Pulmonary artery endothelial cell (primary cell): ENCODE measurements at places on chromosomes 1 and 21. TPM values are rescaled to one million over a fixed set of nuclear protein-coding genes. Genes with fewer than 3 reads are reported as not detected.
A peak's percentile ranks its signal among the peaks of the same experiment; 100 is the strongest.

CRP gene
- 0.07 TPM in 1 of 2 replicates, not detected in the other for total RNA-seq

CYP4A11 gene
- not detected in 2 replicates for total RNA-seq

S100A9 gene
- total RNA-seq: 0.13 and 0.95 TPM in 2 replicates

DNA sequence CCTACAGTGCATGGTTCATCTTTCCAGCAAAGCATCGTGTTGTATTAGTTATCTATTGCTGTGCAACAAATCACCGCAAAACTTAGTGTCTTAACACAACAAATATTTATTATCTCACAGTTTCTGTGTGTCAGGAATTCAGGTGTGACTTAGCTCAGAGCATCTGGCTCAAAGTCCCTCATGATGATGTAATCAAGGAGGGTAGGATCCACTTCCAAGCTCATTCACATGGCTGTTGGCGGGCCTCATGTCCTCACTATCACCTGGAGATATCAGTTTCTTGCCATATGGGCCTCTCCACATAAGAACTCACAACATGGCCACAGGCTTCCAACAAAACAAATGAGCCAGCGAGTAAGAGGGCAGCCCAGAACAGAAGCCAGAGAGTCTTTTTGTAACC, 135.6 kb upstream of the GJB5 start:
- DNase-seq: no peak

S100A14 gene
- 0.14 and 0.20 TPM in 2 replicates for total RNA-seq

- DNase-seq: no peak
Measured at GRCh38 chr1:16231331-16232315, 5.4 kb downstream of the CPLANE2 start.

GRCh38 chr1:1954015-1954414, 34.9 kb upstream of the TMEM52 start:
- no peak for DNase-seq

DDR2 gene
- 41.5 and 48.1 TPM in 2 replicates for total RNA-seq

DNA sequence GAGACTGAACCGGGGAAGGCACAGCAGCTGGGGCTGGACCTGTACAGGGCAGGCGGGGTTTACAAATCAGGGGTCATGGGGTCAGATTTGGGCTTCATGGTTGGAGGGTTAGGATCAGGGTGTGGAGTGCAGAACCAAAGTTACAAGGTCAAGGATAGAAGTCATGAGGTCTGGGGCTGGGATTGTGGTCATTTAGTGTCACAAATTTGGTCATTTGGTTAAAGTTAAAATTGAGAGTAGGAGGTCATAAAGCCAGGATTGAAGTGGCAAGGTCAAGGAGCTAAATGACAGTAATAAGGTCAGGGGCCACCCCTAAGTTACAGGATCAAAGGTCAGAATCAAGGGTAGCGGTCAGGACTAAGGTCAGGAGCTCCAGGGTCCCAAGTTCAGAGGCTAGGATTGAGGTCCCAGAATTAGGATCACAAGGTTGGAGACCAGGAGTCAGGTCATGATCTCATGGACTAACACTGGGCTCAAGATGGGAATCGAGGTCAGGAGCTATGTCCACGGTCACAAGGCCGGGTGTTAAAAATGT, 20.4 kb downstream of the SERINC2 start:
- no peak for DNase-seq

BACE2 gene
- 129 and 132 TPM in 2 replicates for total RNA-seq

DNA sequence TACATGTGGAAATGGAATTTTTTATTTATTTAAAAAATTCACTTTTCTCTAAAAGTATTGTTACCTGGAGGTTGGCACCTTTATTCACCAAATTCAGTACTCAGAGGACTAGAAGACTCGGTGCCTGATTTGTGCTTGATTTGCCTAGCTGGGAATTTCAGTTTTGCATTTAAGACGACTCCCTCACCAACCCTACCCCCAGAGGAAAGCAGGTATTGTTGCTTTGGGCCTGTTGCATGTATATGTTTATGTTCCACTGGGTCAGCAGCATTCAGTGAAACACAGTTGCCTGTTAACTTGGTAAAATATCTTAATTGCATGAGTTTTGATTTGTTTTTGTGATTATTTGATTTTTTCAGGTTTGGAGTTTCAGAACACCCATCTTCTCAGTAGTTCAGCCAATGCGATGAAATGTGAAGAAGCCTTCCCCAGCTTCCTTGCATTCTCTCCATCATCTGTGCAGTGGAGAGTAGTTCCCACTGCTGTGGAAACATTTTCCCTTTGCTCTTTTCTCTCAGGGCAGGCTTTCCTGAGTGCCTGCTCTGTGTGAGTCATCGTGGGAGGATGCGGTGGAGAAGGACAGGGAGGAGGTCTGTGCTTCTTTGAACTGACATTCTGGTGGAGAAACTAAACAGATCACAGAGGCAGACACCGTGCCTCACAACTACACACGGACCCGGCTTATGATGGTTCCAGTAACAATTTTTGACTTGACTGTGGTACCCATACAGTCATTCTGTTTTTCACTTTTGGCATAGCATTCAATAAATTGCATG, 6.4 kb downstream of the ADARB1 start:
- no peak for DNase-seq

DNA sequence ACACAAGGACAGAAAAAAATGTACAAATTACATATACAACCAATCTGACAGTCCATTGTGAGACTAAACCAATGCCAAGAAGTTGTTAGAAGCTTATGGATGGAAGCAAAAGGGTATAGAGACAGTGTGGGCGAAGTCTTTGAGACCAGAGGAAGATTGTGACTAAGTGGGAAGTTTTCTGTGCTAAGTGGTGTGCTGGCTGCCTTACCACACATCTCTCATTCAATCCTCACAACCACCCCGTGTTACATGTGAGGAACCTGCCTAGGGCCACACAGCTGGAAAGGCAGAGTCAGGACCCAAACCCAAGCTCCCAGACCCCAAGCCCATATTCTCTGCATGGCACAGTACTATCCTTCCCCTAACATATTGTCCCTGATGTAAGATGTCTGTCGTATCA, 53.5 kb upstream of the DUSP10 start:
- DNase-seq: no peak

FCRL5 gene
- under 0.01 TPM in 1 of 2 replicates, not detected in the other for total RNA-seq

DNA sequence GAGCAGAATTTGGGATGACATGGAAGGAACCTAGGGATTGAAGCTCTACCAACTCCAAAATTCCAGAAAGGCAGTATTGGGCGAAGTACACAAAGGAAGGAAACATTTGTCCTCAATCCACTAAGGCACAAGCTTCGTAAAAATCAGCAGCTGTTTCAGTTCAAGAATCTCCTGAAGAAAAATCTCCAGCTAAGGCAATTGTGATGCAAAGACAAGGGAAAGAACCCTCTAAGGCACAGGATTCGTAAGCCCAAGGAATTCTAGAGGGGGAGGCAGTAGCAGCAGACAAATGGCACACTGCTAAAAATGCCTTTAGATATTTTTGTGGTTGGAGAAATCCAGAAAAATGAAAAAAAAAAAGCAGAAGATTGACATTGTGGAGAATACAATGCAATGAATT, 64.5 kb upstream of the PLPPR5 start:
- DNase-seq: no peak

WNT2B gene
- total RNA-seq: 1.3 and 1.9 TPM in 2 replicates

SPRR2A gene
- not detected in 2 replicates for total RNA-seq

DNA sequence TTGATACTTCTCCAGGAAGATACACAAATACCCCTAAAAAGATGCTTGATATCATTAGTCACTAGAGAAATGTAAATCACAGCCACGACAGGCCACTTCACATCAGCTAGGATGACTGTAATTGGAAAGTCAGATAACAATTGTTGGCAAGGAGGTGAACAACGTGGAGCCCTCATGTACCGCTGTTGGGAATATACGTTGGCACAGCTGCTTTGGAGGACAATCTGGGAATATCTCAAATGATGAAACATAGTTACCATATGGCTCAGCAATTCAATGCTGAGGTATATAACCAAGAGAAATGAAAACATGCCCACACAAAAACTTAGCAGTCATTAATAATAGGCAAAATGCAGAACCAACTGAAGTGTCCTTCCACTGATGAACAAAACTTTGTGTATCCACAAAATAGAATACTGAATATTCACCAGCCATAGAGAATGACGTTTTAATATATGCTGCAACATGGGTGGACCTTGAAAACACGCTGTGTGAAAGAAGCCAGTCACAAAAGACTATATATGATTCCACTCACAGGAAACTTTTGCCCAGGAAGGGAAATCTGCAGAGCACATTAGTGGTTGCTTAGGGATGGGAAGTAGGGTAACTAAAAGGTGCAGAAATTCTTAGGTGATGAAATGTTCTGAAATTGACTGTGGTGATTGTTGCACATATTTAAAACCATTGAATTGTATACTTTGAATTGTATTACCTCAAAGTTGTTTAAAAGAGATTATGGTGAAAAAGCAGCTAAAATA, 95.4 kb downstream of the AHCTF1 start:
- no peak for DNase-seq

GRCh38 chr1:84669831-84670230, 20.4 kb downstream of the SSX2IP start:
- no peak for DNase-seq

DNA sequence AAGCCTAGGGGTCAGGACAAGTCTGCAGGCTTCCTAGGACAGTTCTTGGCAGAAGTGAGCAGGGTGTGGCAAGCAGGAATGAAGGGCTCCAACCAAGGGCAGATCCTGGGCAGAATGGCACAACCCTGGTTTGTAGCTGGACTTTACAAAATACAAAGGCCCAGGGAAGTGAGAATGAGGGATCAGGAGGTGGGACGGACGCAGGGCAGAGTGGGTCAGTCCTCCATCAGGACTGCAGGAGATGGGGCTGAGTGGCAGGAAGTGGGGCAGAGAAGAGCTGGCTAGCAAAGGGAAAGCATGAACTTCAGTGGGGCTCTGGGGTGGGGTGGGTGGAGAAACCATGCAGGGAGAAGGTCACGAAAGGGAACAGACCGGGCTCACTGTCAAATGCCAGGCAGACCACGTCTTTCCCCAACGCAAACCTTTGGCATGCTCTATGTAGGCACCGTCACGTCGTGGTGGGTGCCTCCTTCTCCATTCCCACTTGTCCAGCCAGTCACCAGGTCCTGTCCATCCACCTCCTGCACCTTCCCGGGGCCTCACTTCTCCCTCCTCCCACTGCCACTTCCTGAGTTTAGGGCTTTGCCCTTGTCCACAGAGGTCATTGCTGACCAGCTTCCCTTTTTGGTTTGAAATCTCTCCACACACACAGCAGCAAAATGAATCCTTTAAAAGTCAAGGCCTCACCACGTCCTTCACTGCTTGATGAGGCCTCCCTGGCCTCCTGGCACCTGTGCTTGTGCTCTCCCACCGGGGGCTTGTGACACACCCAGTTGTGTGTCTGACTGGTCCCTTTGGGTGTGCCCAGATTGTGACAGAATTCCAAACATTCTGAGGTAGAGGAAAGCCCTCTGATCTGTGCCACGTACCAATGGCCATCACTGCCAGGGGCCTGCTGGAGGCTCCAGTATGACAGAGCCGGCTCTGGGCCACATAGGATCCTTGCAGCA, 8.7 kb upstream of the CLDN19 start:
- no peak for DNase-seq

GRCh38 chr21:44375281-44375651, 21.8 kb downstream of the TRPM2 start:
- DNase-seq: no peak

PPM1J gene
- total RNA-seq: 0.81 and 1.8 TPM in 2 replicates

GRCh38 chr1:56874689-56875088, 20.1 kb downstream of the C8A start:
- DNase-seq: no peak

DNA sequence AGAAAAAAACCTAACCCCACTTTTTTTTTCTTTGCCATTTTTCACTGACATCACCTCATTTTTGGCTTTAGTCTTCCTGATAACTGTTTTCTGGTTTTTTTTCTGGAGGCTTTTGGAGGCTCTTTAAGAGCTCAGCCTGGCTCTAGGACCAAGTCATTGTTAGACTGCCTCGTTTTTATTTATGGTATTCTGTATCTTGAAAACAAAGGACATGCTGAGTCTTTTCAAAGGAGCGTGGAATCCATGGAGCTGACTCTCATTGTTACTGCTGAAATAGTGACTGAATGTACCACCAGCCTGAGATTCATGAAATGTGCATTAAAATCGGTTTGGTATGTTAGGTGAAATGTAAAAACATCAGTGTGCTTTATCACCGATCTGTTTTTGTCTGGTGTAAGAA, 28.0 kb downstream of the RASAL2 start:
- DNase-seq: no peak

RNF11 gene
- total RNA-seq: 87.7 and 120 TPM in 2 replicates

TBX19 gene
- total RNA-seq: 0.40 and 0.74 TPM in 2 replicates

DNA sequence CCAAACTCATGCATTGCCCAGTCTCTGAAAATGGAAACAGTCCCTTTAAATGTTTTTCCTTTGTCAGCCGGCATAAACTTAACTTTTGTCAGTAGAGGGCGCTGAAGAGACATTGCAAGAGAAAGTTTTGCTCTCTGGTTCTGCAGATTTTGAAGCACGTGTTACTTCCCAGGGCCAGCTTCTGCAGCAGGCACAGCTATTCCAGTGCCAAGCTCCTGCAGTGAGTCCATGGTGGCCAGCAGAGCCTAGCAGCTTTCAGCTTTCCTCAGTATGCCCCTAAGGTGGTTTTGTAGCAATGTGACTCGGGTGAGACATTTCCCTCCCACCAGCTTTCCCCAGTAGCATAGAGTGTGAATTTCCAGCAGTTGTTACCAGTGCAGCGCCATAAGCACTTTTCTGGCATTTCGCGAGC, 2.6 kb upstream of the IFI44L start:
- DNase-seq: peak; percentile 53

- DNase-seq: no peak
Measured at GRCh38 chr1:70497152-70497551, 86.1 kb downstream of the CTH start.

LAPTM5 gene
- 4.0 and 12.0 TPM in 2 replicates for total RNA-seq

DNA sequence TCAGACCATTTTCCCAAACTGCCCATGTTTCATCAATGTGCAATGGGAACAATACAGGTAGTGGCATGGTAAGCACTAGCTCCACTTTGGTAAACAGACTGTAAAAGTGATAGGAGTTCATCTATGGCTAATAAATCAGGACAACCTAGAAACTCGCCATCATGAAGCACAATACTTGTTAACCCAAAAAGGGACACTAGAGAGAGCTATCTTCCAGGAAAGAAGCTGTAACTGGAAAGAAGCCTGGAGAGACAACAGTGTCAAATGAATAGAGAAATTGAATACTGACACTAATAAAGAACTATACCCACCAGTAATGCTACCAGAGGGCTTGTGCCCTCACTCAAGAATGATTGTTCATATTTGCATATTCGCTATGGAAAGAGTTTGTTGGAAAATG, 164.7 kb upstream of the RGS18 start:
- peak; percentile 0 for DNase-seq

- DNase-seq: no peak
Measured at GRCh38 chr1:41698916-41699860, 214.7 kb upstream of the EDN2 start.

DNA sequence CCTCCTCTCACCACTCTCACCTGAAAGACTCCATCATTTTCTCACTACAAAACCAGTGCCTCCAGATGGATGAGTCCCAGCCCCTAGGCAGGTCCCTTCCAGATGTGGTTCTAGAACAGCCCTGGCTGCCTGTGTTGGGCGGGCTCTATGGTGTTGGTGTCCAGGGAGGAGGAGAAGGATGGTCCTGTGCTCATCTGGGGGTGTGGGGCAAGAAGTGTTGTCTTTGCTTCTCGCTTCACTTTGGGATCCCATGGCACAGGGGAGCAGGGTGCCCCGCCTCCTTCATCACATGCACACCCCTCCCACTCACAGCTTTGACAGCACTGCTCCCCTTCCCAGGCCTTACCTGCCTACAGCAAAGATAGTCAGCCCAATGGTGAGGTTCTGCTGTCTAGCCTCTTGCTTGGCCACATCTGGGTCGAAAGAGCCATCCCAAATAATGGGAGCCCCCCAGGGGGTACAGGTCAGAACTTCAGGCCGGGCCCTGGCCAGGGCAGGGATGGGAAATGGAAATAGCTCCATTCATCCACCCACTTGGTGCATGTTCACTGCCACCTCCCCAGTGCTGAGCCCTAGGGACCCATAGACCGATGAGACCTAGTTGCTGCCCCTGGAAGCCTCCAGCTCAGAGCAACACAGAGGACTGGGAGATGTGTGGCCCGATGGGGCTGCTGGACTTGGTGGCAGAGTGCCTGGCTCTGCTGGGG, 9.0 kb downstream of the A3GALT2 start:
- DNase-seq: no peak
